ENCODE measurements at places on chromosomes 12 and 14.
A peak's percentile ranks its signal among the peaks of the same experiment; 100 is the strongest.

- H3K4me1 ChIP-seq, result no peaks in the 10 kb centered on the region
- no peaks in the 10 kb centered on the region for H3K36me3 ChIP-seq
- no peak overlapping the region for H3K27ac ChIP-seq
- H3K4me3 ChIP-seq, result no peak overlapping the region
- no peak for DNase-seq
Observed at GRCh38 chr14:83992857-83993256, 1537.1 kb upstream of the FLRT2 start.

DNA sequence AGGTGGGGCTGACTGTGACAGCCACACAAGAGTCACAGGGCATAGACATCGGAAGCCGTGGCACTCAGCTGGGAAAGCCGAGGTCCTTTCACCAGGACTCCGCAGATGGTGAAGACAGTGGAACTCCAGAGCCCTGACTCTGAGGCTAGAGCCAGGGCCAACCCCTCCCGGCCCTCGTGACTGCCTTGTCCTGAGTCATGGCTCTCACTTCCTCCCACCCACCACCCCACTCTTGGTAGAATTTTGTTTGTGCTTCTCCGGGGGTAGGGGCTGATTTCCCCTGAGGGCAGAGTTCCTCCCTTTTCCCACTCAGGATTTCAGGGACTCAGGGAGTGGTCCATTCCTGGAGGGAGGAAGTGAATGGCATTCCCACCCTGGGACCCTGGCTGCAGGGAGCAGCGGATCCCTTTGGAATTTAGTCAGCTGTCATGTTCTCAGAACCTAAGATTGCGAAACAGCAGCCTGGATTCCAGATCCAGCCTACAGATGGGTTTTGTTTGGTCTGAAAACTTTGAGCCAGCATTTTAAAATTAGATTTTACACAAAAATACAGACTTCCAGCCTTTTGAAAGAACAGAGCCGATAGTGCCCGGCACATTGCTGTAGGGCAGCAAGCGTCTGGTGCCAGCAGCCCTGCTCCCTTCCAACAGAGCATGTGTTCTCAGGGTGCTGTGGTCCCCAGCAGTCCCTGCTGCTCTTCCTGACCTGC, 50.7 kb downstream of the TPCN1 start:
- no peaks in the 10 kb centered on the region for H3K4me1 ChIP-seq
- no peak overlapping the region for H3K4me3 ChIP-seq
- no peaks in the 10 kb centered on the region for H3K27me3 ChIP-seq

- H3K36me3 ChIP-seq, result 0 out of 2 replicates have a peak, but pooled peaks cover 3% of the 10 kb centered on the region
- H3K27ac ChIP-seq, result no peak overlapping the region
- no peaks in the 10 kb centered on the region for H3K27me3 ChIP-seq
- no peak overlapping the region for H3K4me3 ChIP-seq
Observed at GRCh38 chr12:1760566-1761382, 59.6 kb upstream of the LRTM2 start.

DNA sequence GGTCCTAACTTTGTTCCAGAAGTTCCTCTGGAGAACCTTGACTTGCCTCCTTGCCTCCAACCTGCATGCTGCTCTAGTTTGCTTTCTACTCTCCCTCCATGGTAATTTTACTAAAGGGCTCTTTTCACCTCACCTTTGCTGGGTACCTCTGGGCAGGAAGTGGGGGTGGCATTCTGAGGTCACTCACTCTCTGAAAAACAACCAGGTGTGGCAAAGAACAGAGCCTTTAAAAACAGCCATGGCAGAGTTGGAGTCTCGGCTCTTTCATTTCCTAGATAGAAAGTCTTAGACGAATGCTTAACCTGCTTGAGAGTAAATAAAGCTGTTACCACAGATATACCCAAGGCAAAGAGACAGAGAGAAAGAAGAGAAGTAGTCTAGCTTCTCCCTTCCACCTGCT, 827.9 kb downstream of the BCL11B start:
- no peaks in the 10 kb centered on the region for H3K36me3 ChIP-seq
- no peaks in the 10 kb centered on the region for H3K4me1 ChIP-seq
- no peak overlapping the region for H3K4me3 ChIP-seq
- H3K27ac ChIP-seq, result no peak overlapping the region

DNA sequence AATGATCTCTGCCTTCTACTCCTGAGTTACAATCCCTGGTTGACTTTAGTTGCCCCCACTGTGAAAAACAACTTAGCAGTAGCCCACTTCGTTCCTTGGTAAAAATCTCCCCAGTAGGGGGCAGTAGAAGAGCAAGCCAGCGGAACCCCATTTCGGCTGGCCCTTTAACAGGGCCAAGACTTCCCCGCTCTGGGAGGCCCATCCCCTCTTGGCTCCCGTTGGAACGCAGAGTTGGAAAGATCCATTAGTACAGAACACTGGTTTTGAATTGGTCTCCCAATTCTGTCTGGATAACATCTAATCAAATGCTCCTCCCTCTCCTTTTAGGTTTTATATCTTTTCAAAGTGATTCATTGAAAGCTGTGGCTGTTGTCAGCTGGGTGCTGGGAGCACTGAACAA, 1133.3 kb downstream of the BCL11B start:
- H3K4me1 ChIP-seq, result peaks cover 9% of the 10 kb centered on the region
- no peak overlapping the region for H3K4me3 ChIP-seq
- H3K27me3 ChIP-seq, result no peaks in the 10 kb centered on the region
- no peak overlapping the region for H3K27ac ChIP-seq
- no peaks in the 10 kb centered on the region for H3K36me3 ChIP-seq
- peak; percentile 7 for DNase-seq

GRCh38 chr12:76666290-76666835, 97.6 kb upstream of the ZDHHC17 start:
- no peak for DNase-seq
- no peak overlapping the region for H3K4me3 ChIP-seq
- H3K4me1 ChIP-seq, result peaks cover 8% of the 10 kb centered on the region

- DNase-seq, result no peak
- H3K36me3 ChIP-seq, result no peaks in the 10 kb centered on the region
- H3K4me1 ChIP-seq, result no peaks in the 10 kb centered on the region
- H3K27ac ChIP-seq, result no peak overlapping the region
Observed at GRCh38 chr12:5623411-5623810, 191.5 kb downstream of the NTF3 start.

GRCh38 chr12:50786498-50787231, 22.8 kb downstream of the ATF1 start:
- H3K4me3 ChIP-seq, result no peak overlapping the region
- H3K27ac ChIP-seq, result no peak overlapping the region
- DNase-seq, result no peak

DNA sequence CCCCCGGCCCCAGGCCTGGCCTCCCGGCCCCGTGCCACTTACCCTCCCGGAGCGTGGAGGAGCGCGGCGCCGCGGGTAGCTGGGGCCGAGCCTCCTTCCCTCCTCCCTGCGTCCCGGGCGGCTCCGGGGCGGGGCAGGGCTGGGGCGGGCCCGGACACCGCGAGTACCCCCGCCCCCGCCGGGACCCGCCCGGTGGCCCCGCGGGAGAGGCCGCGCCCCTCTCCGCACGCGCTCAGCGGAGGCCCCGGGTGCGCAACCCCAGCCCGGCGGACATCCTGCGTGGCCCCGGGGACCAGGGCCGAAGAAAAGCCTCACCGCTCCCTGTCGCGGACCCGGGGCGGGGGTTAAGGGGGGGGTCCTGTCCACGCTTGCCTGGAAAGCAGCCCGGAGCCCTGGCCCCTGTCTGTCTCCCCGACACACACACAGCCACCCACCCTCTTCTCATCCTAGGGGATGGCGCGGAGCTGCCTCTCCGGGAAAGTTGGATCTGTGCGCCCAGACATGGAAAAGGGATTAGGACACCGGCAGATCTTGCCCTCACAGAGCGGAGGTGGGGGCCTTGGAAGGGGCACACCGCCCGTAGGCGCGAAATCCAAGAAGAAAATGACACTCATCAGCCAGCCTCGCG, at the start of gene SYNE3:
TSS of gene SYNE3 (minus strand) at position 97 of the 628 bp plus-strand sequence. CDS start 40,829 bp downstream, outside the sequence.
- H3K4me1 ChIP-seq, result peaks cover 11% of the 10 kb centered on the region
- H3K36me3 ChIP-seq, result no peaks in the 10 kb centered on the region
- H3K27me3 ChIP-seq, result peaks cover 4% of the 10 kb centered on the region
- H3K27ac ChIP-seq, result no peak within 1 kb of the TSS
- DNase-seq, result no peak
- peak within 1 kb of the TSS; percentile 42 for H3K4me3 ChIP-seq

DNA sequence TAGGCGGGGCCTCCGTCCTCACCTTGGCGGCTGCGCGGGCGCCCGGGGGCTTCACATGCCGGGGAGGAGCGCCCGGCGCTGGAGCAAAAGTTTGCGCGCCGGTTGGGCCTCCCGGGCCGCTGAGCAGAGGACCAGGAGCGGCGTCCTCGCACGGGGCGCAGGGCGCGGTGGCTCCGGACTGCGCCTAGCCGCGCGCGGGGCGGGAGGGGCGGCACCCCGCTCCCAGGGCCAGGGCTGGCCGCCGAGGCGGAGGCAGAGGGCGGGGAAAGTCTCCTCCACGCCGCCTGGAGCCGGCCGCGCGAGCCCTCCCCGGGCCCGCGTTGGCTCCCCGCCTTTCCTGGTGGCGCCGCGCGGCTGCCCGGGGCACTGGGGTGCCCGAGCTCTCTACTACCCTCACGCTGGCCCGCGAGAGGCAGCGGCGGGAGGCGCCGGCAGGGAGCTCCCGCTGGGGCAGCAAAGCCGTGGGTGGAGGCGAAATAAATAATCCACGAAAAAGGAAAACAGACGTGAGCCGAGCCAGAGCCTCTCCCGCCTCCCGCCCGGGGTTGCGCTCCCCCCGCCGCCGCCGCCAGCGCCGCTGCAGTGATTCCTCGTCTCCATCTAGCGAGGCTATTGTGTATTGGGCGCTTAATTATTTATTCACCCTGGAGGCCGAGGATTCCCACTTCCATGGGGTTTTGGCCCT, 400 bp upstream of the PRIMA1 start:
- peaks cover 30% of the 10 kb centered on the region for H3K27me3 ChIP-seq
- peak; percentile 74 for DNase-seq
- no peaks in the 10 kb centered on the region for H3K36me3 ChIP-seq
- no peak overlapping the region for H3K27ac ChIP-seq
- no peaks in the 10 kb centered on the region for H3K4me1 ChIP-seq

GRCh38 chr12:85484387-85484786, 204.4 kb downstream of the ALX1 start:
- no peaks in the 10 kb centered on the region for H3K36me3 ChIP-seq
- no peaks in the 10 kb centered on the region for H3K4me1 ChIP-seq
- no peak overlapping the region for H3K4me3 ChIP-seq
- no peaks in the 10 kb centered on the region for H3K27me3 ChIP-seq
- no peak for DNase-seq

GRCh38 chr12:13811061-13811460, 170.3 kb downstream of the GRIN2B start:
- no peak overlapping the region for H3K4me3 ChIP-seq
- H3K36me3 ChIP-seq, result no peaks in the 10 kb centered on the region
- DNase-seq, result no peak

DNA sequence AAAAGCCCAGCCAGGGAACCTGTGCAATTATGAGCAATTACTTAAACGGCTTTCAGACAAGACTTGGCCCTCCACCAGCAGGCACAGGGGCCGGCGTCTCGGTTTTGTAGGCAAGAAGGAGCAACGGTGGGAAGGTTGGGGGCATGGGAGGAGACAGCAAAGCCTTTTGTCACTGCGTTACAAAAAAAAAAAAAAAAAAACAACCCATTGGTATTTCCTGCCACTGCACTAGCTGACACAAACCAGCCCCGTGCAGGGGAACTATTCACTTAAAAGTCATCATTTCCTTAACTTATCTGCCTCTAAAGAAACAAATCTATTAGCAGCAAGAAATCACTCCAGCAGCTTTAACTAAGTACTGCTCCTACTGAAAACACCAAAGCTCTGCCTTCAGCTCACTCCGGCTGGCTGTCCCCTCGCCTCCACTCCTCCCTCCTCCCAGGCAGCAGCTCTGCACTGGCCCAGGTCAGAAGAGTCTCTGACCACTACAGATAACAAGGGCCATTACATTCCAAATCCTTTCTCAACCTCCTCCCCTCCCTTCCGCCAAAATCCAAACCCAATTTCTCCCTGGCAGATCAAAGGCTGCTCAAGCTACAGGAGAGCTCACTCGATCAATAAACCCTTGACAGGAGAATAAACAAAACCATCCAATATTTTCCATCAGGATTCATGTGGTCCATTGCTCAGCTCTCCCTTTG, 105.2 kb upstream of the CDKN3 start:
- no peak overlapping the region for H3K4me3 ChIP-seq
- no peaks in the 10 kb centered on the region for H3K36me3 ChIP-seq
- no peak for DNase-seq
- H3K27ac ChIP-seq, result no peak overlapping the region
- H3K4me1 ChIP-seq, result no peaks in the 10 kb centered on the region

- H3K27ac ChIP-seq, result no peak overlapping the region
- H3K4me3 ChIP-seq, result no peak overlapping the region
- DNase-seq, result no peak
- no peaks in the 10 kb centered on the region for H3K27me3 ChIP-seq
Observed at GRCh38 chr12:89984846-89985245, 276.2 kb upstream of the ATP2B1 start.

GRCh38 chr12:47038270-47038748, 41.1 kb upstream of the PCED1B start:
- H3K27ac ChIP-seq, result no peak overlapping the region
- no peaks in the 10 kb centered on the region for H3K36me3 ChIP-seq
- no peaks in the 10 kb centered on the region for H3K27me3 ChIP-seq
- H3K4me3 ChIP-seq, result no peak overlapping the region

DNA sequence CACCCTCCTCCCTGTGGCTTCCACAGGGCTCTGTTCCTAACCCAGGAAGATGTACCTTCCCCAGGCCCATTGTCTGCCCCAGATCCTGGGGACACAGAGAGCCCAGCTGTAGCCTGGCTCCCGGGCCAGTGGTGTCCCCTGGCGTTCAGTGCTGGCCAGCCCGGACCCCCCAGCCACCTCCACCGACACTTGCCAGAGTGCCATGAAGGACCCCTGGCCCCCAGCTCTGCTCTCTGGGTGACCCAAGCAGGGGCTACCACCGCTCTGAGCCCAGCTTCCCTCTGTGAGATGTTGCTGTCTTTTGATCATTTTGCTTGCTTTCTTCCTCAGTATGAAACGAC, 6.2 kb downstream of the INF2 start:
- no peak overlapping the region for H3K27ac ChIP-seq
- no peak for DNase-seq
- H3K36me3 ChIP-seq, result no peaks in the 10 kb centered on the region
- H3K27me3 ChIP-seq, result no peaks in the 10 kb centered on the region
- H3K4me3 ChIP-seq, result no peak overlapping the region

GRCh38 chr12:71942703-71943102, 4.1 kb downstream of the TPH2 start:
- H3K27me3 ChIP-seq, result no peaks in the 10 kb centered on the region
- no peak overlapping the region for H3K27ac ChIP-seq
- no peaks in the 10 kb centered on the region for H3K36me3 ChIP-seq
- no peak overlapping the region for H3K4me3 ChIP-seq
- H3K4me1 ChIP-seq, result peaks cover 17% of the 10 kb centered on the region

DNA sequence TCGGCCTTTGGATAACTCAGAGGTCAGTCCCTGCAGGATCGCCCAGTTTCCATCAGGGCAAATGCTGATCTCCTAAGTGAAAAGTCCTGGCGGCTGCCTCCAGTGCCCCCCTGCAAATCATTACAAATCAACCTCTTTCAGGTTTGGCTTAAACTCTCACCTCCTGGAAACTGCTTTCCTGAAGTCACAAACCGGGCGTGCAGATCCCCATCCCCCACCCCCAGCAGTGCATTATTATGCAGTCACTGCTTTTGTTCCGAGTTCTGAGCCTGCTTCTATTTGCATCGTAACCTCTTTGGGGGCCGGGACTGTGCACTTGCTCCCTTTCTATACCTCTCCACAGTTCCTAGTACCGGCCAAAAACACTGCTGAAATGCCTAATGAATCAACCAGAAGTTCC, at the start of gene USP44:
TSS of gene USP44 (minus strand) at position 172 of the 400 bp plus-strand sequence. CDS start 17,220 bp downstream, outside the sequence.
- H3K27ac ChIP-seq, result peak within 1 kb of the TSS; percentile 72
- no peaks in the 10 kb centered on the region for H3K4me1 ChIP-seq
- no peaks in the 10 kb centered on the region for H3K27me3 ChIP-seq
- H3K36me3 ChIP-seq, result no peaks in the 10 kb centered on the region

All from H1 (cell line).